ENCODE measurements at places on chromosomes 12 and 14.

DNA sequence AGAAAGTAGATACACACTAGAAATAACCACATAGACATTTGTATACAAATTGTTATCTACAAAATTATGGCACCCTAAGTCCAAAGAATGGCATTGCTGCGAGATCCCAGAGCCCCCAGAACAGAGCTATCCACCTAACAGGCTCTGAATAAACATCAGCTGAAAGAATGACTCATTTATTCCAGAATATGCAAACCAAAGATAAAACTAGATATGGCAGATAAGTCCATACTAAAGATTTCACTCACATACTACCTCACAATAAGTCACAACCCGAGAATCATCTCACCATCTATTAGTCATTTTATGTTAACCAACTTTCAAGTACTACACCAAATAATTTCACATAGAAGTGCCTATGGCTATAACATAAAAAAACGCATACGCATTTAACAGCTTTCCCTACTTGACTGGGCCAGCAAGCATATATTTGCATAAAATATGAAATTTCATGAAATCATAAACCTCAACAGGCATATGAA lies 5.6 kb downstream of the CNIH1 start:
- DNase-seq: no peak

DNA sequence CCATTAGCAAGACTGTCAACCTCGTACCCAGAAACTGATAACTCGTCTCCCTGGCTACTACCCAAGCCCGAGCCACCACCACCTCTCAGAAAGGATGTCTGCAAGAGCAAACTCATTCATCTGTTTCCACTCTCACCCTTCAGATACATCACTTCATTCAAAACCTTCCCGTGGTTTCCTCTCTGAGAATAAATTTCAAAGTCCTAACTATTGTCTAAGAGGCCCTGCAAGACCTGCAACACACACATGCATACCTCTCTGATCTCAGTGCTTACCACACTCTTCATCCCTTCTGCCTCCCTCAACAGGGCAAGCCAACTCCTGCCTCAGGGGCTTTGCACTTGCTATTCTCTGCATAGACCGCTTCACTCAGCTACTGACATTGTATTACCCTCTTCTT lies 40.6 kb downstream of the PPP1R13B start:
- no peak for DNase-seq

- DNase-seq: no peak
Measured at GRCh38 chr14:84090837-84091236, 1439.1 kb upstream of the FLRT2 start.

DNA sequence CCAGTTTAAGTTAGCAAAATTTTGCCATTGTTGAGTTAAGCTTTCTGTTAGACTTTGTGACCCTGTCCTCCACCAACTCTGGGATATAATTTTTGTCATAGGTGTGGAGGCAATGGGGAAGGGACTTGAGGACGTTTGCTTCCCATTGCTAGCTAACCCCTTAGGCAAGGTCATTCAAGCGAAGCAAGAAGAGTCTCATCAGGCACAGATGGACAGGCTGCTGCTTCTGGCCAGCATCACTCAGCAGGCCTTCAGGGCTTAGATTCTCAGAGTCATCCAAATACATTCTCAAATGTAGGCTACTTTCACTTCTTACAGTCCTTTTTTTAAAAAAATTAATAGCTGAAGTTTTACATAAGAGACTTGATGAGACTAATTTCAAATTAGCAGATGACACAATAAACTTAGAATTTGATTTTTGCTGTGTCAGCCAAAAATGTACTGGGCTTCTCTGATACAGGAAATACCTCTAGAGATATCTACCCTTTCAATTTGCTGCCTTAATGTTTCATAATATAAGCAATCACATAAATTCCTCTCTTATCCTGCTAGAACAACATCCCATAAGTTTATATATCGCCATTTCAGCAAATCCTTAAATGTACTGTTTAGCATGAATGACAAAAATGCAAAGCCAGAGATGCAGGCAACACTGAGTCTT lies 875.2 kb downstream of the FLRT2 start:
- DNase-seq: no peak

DNA sequence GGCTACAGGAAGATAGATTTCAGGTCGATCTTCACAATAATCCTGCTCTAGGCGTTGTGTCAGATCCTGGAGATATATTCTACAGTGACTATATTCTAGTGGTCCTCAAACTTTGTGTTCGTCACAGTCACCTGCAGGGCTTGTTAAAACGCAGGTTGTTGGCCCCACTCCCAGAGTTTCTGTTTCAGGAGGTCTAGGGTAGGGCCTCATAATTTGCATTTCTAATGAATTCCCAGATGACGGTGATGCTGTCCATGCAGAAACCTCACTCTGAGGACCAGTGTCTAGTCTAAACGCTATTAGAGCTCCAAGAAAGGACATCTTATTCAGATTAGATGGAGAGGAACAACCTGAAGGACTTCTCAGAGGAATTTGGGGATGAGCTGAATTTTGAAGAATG lies 13.2 kb upstream of the SLC6A13 start:
- no peak for DNase-seq

DNA sequence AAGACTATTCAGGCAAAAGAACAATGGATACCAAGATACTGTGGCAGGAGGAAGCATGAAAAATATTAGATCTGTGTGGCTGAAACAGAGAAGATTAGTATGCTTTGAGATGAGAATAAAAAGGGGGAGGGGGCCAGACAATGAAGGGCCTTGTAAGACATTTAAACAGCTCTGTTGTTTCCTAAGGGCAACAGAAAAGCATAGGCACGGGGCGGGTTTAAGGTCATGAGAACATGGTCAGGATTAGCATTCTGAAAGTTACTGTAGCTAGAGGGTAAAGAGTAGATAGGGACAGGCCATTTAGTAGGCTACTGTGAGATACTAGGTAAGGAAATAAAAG lies 18.6 kb downstream of the INTS13 start:
- no peak for DNase-seq

DNA sequence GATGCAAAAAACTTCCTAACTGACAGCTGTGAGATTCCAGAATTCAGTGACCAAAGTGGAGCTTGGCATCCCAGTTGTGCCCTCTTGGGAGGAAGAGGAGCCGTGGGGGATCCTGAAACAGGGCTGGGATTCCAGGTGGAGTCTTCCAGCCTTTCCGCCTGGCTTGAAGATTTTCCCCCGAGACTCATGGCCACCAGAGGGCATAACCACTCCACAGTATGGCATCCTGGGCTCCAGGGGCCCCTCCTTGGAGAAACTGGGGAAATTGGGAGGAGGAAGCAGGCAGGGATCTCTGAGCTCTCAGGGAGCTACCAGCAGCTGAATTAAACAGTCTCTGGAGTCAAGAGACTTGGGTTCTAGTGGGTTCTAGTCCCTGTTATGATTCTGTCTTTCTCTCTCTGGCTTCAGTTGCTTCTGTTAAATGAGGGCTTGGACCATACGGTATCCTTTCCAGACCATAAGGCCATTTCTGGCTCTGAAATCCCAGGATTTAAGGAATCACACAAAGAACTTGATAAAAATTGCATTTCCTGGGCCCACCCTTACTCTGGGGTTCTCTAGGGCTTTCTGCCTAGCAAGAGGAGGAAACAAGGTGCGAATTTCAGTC lies 2.6 kb upstream of the TAMALIN start:
- DNase-seq: no peak

DNA sequence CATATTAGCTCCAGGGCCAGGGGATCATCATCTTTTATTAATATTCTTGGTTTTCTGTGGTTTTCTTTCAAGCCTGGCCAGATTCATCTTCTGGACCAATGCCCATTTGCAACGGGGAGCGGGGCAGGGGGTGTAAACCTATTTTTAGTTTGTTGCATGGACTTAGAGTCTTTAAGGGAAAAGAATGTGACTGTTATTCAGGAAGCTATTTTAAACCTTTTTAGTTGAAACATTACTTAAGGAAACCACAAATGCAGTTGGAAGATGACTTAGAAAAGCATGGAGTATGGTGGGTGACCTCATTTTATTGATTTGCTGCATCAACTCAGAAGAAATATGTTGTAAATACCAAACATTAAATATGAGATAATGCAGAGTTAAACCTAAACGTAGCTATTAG lies 368.4 kb upstream of the E2F7 start:
- DNase-seq: no peak

DNA sequence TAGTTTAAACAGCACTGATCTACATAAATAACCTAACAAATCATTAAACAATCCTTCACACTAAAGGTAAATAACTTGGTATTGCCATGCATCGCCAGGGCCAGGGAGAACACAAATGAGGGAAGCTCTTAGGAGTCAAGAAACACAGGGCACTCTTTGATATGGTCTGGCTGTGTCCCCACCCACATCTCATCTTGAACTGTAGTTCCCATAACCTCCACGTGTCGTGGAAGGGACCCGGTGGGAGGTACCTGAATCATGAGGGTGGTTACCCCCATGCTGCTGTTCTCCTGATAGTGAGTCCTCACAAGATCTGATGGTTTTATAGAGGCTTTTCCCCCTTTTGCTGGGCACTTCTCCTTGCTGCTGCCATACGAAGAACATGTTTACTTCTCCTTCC lies 17.3 kb downstream of the TMEM132D start:
- DNase-seq: no peak

- no peak for DNase-seq
Measured at GRCh38 chr14:62777510-62777909, 267.7 kb downstream of the KCNH5 start.

Data from brain (organoid and tissue), 16 donors.